ENCODE measurements at places on chromosomes 5 and 9.
A peak's percentile ranks its signal among the peaks of the same experiment; 100 is the strongest.

GRCh38 chr9:90830977-90831376 is 29.4 kb downstream of the SYK start:
- no peak for DNase-seq

GRCh38 chr5:104456122-104456521 is 893.5 kb upstream of the NUDT12 start:
- DNase-seq, result no peak

DNA sequence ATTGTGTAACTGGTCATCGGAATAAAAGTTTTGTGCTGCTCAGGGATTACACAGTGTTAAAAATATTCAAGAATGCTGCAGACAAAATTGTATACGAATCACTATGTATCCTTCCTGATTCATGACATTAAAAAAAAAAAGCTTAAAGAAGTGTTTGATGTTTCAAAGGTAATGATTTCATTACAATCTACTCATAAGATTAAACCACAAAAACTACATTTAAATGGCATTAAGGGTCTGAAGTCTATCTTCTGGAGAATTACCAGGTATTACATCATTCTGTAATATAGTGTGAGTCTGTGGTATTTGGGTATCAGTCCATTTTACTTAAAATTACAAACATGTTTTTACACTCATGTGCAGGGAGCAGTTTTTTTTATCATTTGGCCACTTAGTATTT is 324.4 kb downstream of the NDUFS4 start:
- DNase-seq, result no peak

- DNase-seq, result no peak
Observed at GRCh38 chr5:89106480-89106879, 223.5 kb upstream of the MEF2C start.

DNA sequence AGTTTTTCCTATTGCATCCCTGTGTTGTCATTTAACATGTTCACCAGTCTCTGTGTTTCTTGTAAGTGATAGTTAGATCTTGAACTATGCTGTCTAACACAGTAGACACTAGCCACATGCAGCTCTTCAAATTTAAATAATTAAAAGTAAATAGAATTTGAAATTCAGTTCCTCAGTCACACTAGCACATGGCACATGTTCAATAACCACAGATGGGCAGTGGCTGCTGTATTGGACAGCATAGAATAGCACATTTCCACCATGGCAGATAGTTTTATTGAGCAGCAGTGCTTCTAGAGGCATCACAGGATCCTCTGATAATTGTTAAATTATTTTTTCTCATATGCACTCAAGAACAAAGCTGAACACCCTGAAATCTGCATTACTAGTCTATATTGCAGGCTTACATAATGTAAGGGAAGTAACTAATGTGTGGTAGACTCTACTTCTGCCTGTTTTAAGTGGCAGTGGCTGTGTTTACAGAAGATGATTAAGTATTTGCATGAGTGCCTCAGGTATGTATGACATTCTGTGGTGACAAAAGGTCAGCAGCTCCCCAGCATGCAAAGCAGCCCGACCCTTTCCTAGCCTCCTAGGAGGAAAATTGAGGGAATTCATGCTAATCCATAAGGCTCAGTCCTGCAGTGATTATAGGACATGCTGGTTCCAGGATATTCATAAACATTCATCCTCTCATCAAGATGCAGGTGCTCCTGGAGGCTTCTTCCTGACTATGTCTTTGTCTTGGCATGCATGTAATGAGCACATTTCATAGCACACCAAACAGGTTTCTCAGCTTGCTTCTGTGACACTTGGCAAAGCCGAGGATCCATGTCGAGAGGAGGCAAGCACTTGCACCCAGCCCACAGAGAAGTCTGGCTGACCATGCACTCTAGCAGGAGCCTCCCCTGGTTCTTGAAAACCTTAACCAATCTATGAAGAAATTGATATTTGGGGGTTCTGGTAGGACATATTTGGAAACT is 45.5 kb downstream of the SH3RF2 start:
- no peak for DNase-seq

GRCh38 chr9:125240649-125240999 is 519 bp downstream of the HSPA5 start:
- DNase-seq, result peak; percentile 56

- DNase-seq, result no peak
Observed at GRCh38 chr9:101572316-101572715, 22.5 kb downstream of the PPP3R2 start.

DNA sequence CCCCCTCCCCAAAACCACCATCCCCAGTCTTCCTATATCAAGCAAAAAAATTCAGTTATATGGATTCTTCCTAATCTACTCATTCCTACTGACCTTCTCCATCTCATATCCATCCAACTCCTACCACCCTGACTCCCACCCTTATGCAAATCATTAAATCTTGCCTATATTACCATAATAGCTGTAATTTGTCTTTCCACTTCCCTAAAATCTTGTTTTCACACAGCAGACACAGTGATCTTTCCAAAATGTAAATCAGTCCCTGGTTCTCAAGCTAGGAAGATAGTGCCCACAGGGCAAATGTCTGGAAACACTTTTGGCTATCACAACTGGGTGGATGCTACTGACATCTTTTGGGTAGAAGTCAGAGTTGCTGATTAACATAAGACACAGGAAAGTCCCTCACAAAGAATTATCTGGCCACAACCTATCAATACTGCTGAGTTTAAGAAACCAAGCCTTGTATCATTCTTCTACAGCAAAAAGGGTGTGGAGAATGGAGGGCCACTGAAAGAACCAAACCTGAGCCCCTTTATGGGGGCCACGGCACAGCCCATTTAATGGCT is 1.4 kb downstream of the SRA1 start:
- DNase-seq, result no peak

DNA sequence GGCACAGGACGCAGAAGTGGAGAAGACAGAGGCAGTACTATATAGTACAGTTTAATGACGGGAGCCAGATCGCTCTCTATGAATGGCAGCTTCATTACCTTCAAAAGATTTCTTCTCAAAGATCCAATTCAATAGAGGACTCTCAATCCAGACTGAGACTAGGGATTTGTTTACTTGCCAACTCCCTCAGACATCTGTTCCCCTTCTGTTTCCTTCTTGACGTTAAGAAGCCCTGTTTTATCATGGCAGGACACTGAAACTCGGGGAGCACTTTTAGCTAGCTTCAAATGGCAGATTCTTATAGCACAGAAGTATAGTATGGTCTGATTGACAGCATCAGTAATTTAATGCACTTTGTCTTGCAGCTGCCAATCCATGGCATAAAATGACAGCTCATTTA is 747.3 kb upstream of the C9orf72 start:
- DNase-seq, result no peak

GRCh38 chr9:69579760-69580581 is 92.2 kb downstream of the APBA1 start:
- DNase-seq, result no peak

DNA sequence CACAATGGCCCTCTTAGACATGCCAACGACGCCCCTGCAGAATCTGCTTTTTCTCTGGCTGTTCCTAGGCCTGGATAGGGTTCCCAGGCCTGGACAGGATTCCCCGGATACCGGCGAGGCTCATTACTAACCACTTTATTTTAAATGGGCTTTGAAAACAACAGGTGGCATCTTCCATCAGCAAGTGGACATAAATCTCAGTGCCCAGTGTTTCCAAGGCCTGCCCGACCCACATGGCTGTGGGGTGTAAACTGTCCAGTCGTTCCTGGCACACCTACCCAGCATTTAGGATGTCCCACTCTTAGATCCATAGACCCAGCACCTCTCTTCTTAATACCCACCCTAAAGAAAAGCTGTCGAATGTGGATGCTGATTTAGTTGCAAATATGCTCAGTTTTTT is 896 bp downstream of the CMBL start:
- no peak for DNase-seq

GRCh38 chr9:91166796-91167366 is 194.8 kb downstream of the AUH start:
- DNase-seq, result peak; percentile 10

GRCh38 chr5:179112469-179113142 is 52.4 kb downstream of the ZNF354C start:
- DNase-seq, result no peak

DNA sequence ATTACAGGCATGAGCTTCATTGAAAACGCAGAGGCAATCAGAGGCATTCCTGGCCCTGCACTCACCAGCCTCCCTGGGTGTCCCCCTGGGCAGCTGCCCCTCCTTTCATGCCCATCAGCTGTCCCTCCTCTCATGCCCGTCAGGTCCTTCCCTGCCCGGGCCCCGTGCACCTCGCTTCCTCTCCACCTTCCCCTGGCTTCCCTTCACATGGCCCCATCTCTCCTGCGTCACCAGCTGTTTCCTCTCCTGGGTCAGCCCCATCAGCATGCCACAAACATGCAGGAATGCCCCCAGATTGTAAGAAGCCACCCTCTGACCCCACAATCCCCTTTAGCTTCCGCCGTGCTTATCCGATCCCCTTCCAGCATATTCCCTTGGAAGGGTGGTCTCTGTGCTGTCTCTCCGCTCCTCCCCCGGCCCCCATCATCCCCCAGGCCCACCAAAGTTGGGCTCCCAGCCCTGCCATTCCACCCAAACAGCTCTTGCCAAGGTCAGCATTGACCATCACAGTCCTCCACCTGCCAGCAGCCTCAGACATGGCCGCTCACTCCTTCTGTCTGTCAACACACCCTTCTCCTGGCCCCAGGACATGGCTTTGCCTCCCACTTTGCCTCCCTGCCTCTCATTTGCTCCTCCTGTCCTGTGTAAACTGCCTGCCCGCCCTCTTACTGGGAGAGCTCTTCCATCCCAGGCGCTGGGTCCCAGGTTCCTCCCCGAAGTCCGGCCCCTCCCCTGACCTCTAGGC is 98.6 kb upstream of the IER5L start:
- peak; percentile 73 for DNase-seq

- DNase-seq, result no peak
Observed at GRCh38 chr9:33125871-33126823, 41.0 kb downstream of the B4GALT1 start.

GRCh38 chr9:115090486-115090885 is 27.5 kb downstream of the TNC start:
- DNase-seq, result no peak

DNA sequence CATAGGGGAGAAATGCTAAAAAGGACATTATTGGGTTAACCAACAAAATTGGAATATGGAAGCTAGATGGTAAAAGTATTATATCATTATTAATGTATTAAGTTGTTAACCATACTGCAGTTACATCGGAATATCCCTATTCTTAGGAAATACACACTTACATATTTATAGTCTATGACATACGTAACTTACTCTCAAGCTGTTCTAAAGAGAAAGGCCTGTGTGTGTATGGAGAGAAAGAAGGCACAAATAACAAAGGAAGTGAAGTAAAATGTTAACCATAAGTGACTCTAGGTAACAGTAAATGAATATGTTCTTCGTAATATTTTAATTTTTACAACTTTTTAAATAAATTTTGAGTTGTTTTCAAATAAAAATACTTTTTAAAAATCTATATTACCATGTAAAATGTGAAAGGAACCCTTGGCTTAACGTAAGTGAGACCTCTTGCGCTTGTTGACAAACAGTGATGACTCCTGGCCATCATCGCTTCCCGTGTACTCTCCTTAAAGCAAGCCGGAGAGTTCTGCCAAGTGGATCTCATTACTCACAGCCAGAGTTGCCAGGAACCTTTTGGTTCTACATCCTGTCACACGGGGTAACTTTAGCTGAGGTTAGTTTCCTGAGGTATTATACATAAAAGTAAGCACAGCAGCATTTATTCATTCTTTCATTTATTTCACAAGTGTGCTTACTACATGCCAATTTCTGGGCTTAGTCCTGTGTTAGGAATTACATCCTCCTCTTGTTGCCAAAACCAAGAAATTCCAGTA is 165.4 kb downstream of the EPB41L4A start:
- no peak for DNase-seq

- DNase-seq, result peak; percentile 91
Observed at GRCh38 chr5:171484460-171484899, 65.0 kb downstream of the FGF18 start.

GRCh38 chr9:4738866-4739586 is 2.0 kb downstream of the AK3 start:
- DNase-seq, result no peak

GRCh38 chr9:87149799-87150198 is 202.5 kb upstream of the GAS1 start:
- no peak for DNase-seq

- no peak for DNase-seq
Observed at GRCh38 chr9:97905228-97905627, 17.1 kb downstream of the TRMO start.

- DNase-seq, result no peak
Observed at GRCh38 chr5:3350781-3351180, 244.9 kb upstream of the IRX1 start.

DNA sequence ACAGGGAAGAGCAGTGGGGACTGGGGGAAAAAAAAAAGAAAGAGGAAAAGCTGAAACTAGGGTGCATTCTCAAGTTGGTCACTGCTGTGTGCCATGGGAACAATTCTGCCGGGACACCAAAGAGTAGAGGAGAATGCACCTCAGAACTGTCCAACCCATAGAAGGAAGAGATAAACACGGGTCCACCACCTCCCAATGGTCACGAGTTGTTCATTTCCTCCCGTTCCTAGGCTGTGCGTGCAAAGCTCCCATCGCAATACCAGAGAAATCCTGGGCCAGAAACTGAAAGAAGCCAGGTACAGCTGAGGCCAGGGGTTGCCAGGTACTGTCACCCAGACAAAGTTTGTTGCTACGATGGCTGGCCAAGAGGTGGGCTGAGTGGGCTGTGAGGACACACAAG is 236.9 kb upstream of the ANKRD55 start:
- no peak for DNase-seq

- no peak for DNase-seq
Observed at GRCh38 chr9:3006851-3007250, 163.0 kb upstream of the PUM3 start.

DNA sequence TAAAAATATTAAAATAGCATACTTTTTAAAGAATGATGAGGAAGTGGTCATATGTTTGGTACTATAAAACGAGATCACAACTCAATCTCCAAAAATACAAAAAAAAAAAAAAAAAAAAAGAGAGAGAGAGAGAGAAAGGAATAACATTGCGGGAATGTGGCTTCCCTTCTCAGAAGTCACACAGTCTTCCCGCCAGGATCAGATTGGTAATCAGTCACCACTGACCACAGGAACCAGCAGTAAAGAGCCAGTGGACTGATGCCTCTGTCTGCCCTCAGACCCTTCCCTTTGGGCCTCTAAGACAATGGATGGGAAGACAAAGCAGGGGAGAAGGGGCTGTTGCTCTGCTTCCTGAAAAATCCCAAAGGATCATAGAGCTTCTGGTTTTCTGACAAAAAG is 104.9 kb downstream of the KLHL3 start:
- no peak for DNase-seq

DNA sequence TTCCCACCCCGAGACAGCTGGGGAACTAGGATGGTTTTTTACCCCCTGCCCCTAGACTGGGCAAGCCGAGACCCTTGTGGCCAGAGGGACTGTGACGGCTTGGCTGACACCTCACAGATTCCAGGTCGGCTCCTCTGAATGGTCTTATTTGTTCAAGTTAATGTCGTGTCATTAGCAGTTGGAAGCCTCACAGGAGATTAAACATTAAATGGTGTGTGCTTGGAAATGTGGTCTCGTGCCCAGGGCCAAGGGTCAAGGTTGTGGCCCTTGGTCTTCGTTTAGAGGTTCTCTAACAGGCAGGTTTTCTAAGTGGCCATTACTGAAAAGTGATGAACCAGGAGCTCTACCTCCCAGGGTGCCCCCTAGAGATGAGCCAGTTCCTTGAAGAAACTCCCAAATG is 61.2 kb upstream of the RXRA start:
- no peak for DNase-seq

Data from H7 (cell line).